Psoas muscle (tissue), 8 donors: ENCODE measurements at places on chromosomes 1 and 21.

- no peak for DNase-seq
Observed at GRCh38 chr1:69847670-69848069, 279.9 kb downstream of the LRRC7 start.

DNA sequence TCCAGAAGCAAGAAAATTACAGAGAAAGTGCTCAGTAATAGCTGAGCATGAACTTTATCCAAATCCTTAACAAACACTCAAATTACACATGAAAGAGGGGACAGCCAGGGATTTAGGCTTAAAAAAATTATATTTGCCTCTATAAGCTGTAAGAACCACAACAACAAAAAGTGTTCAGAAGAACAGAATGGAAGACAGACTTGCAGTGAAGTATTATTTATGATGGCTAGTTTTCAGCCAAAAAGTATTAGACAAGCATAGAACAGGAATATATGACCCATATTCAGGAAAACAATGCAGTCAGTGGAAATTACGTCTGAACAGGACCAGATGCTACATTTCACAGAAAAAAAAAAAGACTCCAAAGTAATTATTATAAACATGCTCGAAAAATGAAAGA is 1246.3 kb downstream of the NCAM2 start:
- no peak for DNase-seq

GRCh38 chr1:37951783-37952624 is 5.2 kb upstream of the INPP5B start:
- peak; percentile 32 for DNase-seq

- DNase-seq = peak; percentile 98
Observed at GRCh38 chr1:52404116-52404974, at the start of the genes ORC1 and PRPF38A. Gene ORC1, minus strand, starts transcription at chr1:52404423. Its CDS starts 2,200 bp downstream, at chr1:52402223. Gene PRPF38A, plus strand, starts transcription at chr1:52404602. Its CDS starts 148 bp downstream, at chr1:52404750.

GRCh38 chr1:117401761-117402160 is 34.5 kb downstream of the MAN1A2 start:
- DNase-seq = no peak

DNA sequence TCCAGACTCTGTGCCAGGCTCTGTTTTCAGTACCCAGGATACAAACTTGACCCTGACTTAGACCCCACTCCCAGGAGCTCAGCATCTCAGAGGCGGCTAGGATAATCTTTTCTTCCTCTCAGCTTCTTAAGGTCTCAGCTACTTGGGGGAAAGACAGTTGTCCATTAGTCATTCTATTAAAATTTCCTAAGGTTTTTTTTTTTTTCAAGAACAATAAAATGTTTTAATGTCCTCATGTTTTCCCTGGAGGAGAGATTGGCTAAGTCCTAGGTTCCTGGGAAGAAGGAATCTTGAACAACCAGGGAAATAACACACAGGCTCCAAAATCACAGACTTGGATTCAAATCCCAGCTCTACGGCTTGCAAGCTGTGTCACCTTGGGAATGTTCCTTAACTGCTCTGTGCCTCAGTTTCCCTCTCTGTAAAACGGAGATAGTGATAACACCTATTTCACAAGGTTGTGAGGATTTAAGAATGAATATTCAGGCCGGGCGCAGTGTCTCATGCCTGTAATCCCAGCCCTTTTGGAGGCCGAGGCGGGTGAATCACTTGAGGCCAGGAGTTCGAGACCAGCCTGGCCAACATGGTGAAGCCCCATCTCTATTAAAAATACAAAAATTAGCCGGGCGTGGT is 33.0 kb downstream of the CDK18 start:
- DNase-seq = no peak

DNA sequence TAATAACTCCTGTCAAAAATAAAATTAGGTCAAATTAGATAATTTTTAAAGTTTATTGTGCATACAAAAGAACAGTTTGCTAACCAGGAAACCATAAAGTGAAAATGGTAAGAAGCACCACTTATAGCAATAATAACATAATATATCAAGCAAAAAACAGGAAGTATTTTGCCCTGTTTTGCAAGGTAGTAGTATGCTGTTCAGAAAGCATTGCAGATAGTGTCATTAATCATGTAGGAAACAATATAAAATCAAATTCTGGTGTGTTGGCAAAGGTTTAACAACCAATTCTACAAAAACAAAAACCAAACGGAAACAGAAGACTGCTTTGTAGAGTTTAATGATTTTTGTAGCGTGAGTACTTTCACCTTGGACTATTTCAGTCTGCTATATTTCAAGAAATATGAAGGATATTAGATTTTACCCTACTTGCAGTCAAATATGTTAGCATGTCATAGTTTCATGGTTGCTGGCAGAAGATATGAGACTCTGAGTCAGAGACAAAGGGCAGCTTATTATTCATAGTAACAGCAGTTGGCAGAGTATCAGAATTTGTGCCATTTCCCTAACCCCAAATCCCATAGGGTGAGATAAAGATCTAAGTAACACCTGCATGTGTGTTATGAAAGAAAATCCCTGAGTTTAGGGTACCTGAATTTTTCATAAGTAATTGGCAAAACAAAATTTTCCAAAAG is 729.0 kb upstream of the BRINP3 start:
- no peak for DNase-seq

- DNase-seq = no peak
Observed at GRCh38 chr1:96130432-96130831, 591.2 kb upstream of the PTBP2 start.

GRCh38 chr1:171666114-171666769 is 13.8 kb upstream of the MYOC start:
- DNase-seq = no peak

GRCh38 chr1:51792864-51793263 is 85.7 kb downstream of the NRDC start:
- no peak for DNase-seq

DNA sequence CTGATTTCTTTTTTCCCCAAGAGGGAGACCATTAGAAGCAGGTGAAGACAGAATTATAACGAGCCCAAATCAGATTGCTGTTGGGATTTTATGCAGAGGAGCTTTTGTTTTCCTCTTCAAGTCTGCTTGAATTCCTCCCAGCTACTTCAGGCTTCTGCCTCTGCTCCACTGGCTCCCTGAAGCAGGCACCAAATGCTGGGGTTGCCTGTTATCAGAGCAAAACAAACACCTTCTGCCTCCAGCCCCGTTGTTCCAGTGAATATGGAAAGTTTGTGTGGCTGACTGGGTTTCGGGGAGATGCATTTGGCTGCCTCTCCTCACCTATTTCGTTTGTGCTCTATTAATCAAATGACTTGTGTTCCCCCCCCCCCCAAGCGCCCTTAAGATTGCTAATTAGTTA is 209.2 kb downstream of the URB2 start:
- no peak for DNase-seq

GRCh38 chr1:70142075-70142474 is 63.3 kb downstream of the LRRC40 start:
- DNase-seq = no peak

GRCh38 chr1:10863886-10864285 is 67.4 kb upstream of the CASZ1 start:
- DNase-seq = no peak

DNA sequence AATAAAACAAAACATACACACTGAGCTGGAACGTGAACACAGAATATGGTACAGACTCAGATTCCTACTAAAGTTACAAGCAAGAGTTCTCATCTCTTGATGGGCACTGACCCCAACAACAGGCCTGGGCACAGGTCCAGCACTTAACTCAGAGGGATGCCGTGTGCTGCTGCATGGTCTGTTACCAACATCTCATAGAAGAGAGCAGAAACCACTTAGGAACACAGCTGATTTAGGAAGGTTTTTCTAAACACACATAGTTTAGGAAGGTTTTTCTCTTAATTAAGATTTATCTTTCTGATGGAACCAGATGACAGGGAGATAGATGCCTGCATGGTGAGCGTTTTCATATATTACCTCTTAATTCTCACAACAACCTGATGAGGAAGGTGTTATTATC is 1.5 kb downstream of the GCLM start:
- DNase-seq = no peak

DNA sequence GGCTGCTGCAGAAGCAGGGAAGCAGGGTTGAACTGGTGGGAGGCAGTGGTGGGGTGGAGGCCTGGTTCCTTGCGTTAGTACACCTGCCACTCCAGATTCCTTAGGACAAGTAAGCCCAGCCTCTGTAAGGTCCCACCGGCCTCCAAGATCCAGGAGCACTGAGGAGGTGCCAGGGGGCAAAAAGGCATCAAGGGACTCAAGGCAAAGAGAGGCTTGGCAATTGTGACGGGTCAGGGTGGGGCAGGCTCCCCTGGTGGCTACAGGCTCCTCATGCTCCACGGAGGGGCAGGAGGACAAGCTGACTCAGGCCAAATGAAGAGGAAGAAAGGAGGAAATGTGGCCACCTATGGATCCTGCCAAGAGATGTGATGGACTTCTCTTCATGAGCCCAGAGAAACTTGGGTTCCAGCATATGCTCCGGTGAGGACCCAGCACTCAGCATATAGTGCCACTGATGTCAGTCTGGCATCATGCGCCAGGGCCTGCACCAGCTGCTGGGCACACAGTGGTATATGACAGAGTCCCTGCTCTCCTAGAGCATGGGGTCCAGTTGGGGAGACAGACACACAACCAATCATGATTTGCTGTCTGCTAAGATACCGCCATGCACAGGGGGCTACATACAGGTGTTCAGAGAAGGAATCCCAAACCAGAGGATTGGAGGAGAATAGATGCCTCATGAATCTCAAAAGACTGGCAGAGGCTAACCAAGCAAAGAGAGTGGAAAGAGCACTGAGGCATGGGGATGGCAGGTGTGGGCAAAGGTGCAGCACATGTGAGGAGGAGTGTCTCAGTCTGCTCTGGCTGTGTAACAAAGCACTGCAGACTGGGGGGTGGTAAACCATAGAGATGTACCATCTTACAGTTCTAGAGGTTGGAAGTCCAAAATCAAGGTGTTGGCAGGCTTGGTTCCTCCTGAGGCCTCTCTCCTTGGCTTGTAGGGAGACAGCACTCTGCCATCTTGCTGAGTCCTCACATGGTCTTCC is 249.7 kb downstream of the RHOU start:
- DNase-seq = no peak

DNA sequence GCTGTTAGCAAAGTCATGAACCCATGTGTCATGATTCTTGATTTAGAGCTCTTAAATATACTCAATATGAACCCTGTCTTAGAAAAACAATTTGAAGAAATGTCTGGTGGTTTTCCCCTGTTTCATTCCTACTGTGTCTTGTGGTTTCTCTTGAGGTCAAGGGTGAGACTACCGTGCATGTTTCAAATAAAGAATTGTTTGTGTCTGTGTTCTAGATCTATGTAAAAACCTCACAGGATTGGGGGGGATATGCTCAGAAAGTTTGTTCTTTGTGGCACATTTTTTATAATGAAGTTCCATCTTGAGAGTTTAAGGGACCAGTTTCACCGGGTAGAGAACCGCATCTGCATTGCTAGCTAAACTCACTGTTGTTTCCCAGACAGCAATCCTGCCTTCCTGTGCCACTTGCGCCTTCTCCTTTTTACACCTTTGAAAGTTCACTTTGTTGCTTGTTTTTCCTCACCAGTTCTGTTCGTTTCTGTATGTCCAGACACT is 30.9 kb upstream of the CACYBP start:
- DNase-seq = no peak

GRCh38 chr21:46562964-46563607 is 41.8 kb downstream of the S100B start:
- peak; percentile 60 for DNase-seq

- no peak for DNase-seq
Observed at GRCh38 chr1:113615425-113615824, 143.9 kb downstream of the PHTF1 start.

DNA sequence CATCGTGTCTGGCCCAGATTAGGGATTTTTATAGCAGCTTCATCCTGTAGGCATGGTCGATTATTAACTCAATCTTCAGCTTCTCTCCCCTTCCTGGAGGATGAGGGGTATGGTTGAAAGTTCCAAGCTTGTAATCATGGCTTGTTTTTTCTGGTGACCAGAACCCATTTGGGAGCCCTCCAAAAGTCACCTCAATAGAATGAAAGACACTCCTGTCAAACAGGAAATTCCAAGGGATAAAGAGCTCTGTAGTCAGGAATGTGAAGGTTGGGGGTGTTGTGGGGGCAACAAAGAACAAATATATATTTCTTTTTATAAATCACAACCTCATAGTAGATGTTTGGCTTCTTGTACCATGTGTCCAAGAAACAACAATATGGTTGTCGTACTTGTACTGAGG is 212.7 kb upstream of the ESRRG start:
- DNase-seq = no peak

DNA sequence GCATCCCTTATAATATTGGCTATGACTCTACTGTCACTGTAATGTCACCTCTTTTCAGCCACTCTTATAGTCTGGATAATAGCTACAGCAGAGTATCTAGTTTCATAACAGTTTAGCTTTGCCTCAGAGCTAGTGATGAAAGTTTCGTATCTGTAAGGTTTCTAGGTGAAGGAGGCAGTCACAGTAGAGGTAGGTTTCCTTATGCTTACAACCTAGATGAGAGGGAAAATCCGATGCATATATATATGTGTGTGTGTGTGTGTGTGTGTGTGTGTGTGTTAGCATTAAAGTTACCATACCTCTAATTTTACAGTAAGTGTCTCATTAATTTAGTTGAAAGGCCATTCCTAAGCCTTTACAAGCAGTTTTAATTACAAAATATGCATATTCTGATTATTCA is 2.2 kb upstream of the TOR1AIP2 start:
- DNase-seq = no peak

DNA sequence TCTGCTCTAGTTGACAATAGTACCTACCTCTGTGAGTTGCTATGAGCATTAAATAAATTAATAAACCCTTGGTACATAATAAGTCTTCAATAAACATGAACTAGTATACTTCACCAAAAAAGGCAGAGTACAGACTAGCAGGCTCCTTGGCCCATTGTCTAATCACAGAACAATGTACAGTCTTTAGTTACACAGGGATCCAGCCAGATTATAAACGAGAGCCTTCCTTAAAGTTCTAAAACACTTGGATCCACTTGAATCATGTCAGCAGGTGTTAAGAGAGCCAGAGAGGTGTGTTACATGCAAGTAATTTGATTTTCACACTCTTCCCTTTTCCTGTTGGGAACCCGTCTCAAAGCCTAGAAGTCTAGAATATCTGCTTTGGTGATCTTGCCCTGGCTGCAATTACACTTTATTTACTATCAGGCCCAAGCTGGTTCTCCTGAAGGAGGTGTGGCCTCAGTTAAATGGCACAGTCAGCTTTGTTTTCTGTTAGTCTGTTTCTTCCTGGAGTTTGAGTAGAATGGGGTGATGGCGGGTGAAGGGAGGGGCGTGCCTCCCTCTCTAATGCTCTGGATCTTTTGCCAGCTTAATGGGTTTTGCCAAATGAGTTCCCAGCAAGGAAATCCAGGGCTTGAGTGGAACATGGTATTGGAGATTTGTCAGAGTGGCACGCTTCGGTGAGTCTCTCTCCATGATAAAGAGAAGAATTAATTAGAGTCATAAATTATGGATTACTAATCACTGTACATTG is 570.9 kb upstream of the CAMK1G start:
- DNase-seq = no peak

DNA sequence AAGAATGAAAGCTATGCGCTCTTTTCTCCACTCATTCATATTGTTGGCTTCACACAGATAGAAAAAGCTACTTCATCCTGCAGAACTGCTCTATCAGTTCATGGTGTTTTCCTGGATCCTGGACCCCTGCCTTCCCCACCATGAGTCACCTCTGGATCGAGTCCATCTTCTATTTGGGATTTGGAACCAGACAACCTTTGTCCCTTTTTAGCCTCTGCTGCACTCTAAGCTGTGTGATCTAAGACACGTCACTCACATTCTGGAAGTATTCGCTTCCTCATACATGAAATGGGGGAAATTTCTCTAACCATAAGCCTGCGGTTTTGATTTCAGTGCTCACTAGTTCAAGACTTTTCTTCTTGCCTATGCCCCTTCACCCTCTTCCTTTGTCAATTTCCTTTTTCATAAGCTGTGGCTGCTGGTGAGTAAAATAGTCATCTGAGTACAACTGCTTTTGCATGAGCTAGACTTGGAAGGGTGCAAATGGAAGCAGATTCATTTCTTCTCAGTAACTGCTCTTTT is 14.1 kb upstream of the DEGS1 start:
- DNase-seq = no peak
